ENCODE measurements at places on chromosomes 1 and 21. TPM values are rescaled to one million over a fixed set of nuclear protein-coding genes. Genes with fewer than 3 reads are reported as not detected.

Gene CFAP45
- 0.41 TPM for total RNA-seq

GRCh38 chr1:201356701-201357100 lies 20.8 kb downstream of the TNNT2 start:
- DNase-seq, result no peak

- DNase-seq, result no peak
Observed at GRCh38 chr1:18703041-18703621, 72.5 kb downstream of the PAX7 start.

- no peak for DNase-seq
Observed at GRCh38 chr1:159229896-159230295, 25.2 kb downstream of the ACKR1 start.

DNA sequence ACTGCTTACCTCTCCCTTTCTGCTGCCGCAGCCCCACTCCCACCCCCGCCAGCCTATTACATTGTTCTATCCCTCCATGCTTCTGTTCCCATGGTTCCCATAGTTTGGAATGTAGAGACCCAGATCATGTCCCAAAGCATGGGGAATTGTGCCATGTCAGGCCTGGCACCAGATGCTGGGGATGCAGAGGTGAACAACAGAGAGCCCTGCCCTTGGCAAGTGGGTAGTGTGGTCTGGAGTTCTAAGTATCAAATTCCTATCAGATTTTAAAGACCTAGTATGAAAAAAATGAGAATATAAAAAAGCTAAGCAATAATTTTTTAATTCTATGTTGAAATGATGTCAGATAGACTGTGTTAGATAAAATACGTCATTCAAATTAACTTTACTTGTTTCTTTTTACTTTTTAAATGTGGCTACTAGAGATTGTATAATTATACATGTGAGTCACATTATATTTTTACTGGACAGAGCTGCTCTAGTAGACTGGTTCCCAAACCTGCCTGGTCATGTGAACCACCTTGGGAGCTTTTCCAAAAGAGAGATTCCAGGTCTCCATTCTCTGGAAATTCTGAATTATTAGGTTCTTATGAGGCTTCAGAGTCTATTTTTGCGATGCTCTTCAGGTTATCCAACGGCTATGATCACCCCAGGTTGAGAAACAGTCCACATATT lies 113.0 kb upstream of the DAB1 start:
- DNase-seq, result no peak

DNA sequence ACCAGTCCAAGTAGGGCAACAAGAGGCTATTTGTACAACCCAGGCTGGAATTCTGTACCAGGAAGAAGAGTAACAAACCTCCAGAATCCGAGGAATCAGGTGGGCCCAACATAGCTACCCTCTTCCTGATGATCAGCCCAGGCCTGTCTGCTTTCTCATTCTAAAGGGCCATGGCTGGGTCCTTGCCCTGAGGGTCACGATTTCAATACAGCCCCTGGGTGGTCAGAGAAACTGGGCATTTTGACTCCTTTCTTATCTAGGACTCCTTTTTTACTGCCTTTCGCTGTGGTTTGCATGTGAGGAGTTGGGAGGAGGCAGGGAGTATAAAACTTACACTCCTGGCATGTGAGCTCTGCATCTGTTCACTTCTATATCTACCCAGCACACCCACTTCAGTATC lies 164.9 kb upstream of the COA6 start:
- DNase-seq, result no peak

GRCh38 chr1:58586271-58586670 lies 9.2 kb upstream of the TACSTD2 start:
- peak; percentile 73 for DNase-seq

DNA sequence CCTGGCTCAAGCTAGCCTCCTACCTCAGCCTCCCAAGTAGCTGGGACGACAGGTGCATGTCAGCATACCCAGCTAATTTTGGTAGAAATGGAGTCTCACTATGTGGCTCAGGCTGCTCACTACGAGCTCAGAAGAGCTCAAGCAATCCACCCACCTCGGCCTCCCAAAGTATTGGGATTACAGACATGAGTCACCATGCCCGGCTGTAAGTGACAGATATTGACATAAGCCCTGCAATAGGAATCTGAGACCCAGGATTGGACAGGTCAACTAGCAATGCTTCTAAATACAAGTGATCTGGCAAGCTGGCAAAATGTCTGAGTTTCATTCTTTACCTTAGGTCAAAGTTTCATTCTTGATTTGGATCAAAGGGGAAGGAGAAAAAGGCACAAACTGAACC lies 40.5 kb upstream of the H6PD start:
- no peak for DNase-seq
